C1 segment of cervical spinal cord (tissue), 14 donors: ENCODE measurements at places on chromosomes 11 and 22.

DNA sequence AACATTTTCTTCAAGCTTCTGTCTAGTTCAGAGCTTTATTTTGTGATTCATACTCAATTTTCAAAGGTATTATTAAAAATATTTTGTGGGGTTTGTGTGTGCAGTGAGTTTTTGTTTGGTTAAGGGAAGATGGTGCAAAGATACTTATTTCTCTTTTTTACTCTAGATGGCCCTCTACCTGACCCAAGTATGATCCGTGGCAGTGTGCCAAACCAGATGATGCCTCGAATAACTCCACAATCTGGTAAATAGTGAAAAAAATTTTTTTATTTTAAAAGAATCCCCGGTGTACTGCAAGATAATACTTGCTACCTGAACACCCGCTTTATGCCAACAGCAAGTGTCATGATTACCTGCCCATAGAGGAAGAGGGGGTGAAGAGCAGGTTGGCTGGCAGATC lies 54.2 kb downstream of the EP300 start:
- no peak for DNase-seq

DNA sequence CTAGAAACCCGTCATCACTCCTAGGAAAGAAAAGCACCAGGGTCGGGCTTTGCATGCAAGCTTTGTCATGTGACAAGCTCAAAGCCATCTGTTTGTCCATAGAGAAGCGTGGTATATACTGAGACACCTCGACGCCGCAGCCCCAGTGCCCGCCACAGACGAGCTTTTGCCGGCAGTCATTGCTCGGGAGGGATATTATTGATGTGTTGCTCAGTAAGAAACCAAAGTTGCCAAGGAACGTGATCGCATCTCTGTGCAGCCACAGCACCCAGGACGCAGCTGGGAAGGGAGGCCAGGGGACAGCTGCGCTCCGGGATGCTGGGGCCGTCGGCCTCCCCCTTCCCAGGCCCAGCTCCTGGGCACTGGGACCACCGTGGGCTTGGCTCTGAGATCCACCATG lies 89.5 kb upstream of the KCNQ1OT1 start:
- no peak for DNase-seq

- no peak for DNase-seq
Measured at GRCh38 chr22:38967451-38968450, 10.3 kb downstream of the APOBEC3A start.

DNA sequence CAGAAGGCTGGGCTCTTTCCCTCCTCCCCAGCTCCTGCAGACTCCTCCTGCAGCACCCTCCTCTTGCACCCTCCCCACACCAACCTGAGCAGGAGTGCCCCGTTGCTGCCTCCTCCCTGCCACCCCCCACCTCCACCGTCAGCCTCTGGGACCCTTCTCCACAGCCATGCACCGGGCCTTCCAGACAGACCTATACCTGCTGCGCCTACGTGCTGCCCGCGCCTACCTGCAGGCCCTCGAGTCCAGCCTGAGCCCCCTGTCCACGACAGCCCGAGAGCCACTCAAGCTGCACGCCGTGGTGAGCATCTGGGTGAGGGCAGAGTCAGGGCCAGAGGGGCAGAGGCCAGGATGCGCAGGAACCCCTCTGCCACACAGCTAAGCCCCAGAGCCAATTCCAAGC lies 16.2 kb downstream of the ZDHHC24 start:
- no peak for DNase-seq

GRCh38 chr11:39724404-39724803 lies 1735.0 kb downstream of the LRRC4C start:
- DNase-seq: no peak

DNA sequence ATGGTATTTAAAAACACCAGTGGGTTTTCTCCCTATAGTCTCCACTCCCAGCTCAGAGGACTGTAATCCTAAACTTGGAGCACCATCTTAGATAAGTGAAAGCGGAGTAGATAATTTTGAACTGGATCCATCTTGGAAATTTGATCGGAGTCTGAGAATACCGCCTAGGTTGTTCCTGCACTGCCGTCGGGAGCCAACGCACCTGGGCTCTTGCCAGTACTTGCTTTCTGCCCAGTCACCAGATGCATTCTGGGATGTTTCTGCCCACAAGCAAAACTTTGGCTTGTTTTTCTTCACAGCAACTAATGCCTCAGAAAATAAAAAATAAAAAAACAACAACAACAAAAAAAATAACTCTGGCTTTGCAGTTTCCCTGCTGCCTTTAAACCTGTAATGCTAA lies 113.0 kb upstream of the MTMR2 start:
- DNase-seq: no peak

GRCh38 chr11:57469268-57469667 lies 8.9 kb downstream of the RTN4RL2 start:
- DNase-seq: no peak

DNA sequence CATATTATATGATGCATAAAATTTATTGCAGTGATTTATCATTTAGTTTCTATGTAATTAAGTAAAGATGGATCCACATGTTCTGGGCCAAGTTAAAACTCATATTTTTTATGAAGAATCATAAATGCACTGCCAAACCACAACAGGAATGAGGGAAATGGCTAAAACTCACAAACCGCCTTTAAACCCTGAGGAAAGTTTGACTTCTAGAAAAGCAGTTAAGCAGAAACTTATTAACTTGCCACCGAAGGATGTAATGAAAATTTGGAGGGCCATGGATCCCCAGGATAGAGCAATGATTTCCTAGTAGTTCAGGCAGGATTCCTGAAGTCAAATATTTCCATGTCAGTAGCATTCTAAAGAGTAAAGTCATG lies 218.3 kb upstream of the CTSC start:
- DNase-seq: no peak

DNA sequence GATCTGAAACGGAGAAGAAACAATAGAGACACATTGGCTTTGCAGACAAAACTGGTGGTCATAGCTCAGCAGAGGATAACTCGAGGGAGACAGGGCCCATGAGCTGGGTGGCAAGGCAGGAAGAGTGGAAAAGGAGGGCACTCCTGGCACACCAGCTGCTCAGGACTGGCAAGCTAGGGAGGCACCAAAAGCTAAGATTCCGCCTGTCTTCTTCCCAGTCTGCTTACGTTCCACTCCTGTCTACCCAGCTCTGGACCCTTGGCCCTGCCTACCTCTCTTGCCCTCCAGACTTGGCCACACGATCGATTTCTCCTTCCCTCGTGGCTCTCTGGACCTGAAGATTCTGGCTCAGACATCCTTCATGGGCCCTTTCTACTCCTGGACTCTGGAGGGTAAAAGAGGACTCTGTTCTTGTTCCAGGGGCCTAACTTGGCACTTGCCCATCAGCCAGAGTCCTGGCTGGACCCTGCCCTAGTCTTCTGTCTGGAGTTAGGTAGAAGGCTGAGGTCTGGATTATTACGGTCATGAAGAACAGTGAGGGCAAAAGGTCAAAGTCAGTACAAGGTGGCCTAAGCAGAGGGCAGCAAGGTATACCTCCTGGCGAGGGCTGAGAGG lies 115.2 kb upstream of the PITPNB start:
- no peak for DNase-seq

DNA sequence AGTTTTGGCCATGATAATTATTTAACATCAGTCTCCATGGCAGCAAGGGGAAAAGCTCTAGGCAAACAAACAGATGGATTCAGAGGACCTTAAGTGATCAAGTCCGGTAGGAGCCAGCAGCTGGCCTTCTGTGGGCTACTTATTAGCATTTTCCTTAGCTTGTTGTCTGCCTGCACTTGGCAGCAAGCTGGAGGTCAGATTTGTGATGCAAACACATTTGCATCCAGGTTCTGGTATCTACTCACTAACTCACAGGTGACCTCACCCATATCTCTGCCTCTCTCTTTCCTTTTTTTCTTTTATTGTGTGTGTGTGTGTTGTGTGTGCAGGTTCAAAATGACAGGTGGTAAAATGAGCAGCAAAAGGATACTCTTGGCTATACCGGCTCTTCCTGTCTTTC lies 32.3 kb downstream of the ARHGAP42 start:
- DNase-seq: peak; percentile 2

DNA sequence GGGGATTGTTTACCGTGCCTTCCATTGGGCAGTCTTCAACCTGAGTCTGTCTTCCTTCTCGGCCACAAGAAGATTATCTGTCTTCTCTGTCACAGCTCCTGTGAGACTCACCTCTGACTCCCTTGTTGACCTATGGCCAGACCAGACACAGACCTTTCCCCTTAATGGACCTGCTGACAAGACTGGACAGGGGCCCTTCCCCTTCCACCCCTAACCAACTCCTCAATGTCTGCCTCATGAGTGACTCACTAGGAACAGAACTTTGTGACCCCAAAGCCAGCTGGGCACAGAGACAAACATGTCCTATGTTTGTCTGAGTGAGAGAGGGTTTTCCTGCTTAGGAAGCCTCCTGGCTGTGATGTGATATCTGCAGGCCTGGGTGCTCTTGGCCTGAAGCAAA lies 405.0 kb downstream of the BRD1 start:
- no peak for DNase-seq

DNA sequence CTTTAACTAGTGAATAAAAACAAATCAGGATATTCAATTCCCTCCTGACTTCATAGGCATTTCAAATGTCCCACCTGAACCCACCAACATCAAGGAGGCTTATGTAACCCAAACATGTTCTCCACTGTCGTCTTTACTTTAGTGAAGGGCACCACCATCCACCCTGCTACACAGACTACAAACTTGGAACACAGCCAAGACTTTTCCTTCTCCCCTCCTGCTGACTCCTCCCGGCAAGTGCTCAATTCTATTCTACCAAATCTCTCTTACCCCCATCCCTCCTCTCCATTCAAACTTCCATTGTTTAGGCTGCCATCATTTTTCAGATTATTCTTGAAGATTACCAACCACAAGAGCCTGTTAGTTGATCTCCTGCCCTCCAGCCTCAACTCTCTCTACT lies 24.3 kb downstream of the SAAL1 start:
- DNase-seq: no peak

DNA sequence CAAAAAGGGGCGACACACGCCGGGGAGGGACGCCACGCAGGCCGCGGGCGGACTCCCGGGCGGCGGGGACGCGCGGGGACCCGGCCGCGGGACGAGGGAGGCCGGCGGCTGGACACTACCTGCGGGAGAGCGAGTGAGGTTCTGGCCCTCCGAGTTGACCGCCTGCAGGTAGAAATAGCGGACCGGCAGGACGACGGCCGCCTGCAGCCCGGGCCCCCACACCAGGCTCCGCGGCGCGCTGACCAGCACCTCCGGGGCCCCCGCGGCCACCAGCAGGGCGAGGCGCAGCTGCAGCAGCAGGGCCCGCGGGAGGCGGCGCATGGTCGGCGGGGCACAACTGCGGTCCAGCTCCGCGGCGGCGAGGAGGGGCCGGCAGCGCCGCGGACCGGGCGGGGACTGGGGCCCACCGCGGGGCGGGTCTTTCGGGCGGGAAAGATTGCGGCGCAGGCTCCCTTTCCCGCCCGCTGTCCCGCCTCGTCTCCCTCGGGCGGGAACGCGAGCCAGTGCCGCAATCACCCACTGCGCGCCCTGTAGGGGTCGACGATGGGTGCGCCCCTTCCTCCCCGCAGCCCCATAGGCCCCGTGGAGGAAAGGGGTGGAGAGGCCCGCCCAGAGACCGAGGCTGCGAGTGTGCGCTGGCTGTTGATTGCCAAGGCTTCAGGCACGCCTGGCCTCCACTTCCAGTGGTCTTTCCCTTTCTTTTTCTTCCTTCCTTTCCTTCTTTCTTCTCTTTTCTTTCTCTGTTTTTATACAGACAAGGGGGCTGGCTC lies at the start of gene POGLUT3:
TSS of gene POGLUT3 (minus strand) at position 339 of the 770 bp plus-strand sequence. CDS start at position 321, 18 bp downstream.
- peak; percentile 60 for DNase-seq

DNA sequence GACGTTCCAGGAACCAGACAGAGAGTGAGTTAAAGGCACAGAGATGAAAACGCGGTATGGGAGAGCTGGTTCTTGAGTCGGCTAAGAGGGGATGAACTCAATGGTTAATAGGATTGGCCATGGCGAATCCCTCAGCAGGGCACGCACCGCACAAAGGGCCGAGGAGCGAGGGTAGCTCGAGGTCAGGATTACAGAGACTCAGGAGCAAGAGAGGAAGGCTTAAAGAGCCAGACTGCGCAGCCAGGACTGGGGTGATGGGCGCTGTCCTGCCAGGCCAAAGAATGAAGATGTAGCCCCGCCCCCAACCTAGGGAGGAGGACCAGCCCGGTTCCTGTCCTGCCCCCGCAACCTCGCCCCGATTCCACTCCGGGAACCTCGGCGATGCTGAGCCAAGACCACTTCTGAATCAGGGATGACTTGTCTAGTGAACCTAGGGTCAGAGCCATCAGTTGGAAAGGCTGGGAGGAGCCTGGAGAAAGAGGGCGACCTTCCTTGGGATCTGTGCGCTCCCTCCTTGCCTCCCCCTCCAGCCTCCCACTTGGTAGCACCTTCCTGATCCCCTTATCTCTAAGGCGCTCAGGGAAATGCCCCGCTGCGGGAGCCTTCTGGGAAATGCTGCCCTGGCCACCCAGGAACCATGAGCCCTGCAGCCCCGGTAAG lies at the start of gene PLEKHB1:
TSS of gene PLEKHB1 (plus strand) at position 610 of the 660 bp plus-strand sequence. CDS start at position 638, 28 bp downstream.
- DNase-seq: no peak

- no peak for DNase-seq
Measured at GRCh38 chr11:73184953-73185671, 33.0 kb upstream of the P2RY2 start.

DNA sequence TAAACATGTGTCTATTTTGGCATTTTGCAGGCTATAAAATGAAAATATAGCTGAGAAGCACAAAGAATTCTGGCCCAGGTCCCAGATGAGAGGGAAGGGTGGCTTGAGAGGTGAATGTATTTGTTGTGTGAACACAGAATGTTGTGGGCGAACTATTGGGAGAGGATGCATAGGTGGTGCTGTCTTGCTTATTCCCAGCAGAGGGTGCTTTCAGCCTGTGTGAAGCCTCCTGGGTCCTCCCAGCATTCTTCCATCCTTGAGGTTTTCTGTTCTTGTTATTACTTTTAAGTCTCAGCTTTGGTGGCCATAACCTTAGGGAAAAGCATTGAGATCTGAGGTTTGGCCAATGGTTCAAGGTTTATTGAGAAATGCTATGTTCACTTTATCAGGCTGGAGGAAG lies 108.7 kb upstream of the SNX19 start:
- no peak for DNase-seq

DNA sequence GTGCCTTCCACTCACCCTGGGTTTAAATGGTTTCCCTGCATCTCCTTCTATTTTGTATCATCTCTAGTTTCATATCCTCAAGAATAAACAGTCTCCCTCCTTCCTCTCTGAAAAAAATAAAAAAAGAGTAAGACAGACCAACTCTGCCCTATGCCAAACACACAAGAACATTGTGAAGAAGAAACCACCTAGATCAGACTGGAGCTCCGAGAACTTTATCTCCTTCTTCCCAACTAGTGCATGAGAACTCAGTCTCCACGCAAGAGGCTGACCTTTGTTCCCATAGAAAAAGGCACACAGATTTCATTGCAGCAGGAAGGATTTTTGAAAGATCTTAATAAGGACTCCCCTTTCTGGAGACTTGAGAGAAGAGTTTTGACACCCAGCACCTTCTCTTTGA lies 8.7 kb upstream of the PEX26 start:
- no peak for DNase-seq

GRCh38 chr11:67116758-67117105 lies 2.3 kb upstream of the KDM2A start:
- DNase-seq: no peak

GRCh38 chr11:95688501-95689222 lies 100.9 kb downstream of the FAM76B start:
- no peak for DNase-seq
